Suprapubic skin (tissue), 4 donors: ENCODE measurements at places on chromosomes 16 and 17.

- DNase-seq, result no peak
Observed at GRCh38 chr17:73118951-73119391, 26.5 kb upstream of the SLC39A11 start.

DNA sequence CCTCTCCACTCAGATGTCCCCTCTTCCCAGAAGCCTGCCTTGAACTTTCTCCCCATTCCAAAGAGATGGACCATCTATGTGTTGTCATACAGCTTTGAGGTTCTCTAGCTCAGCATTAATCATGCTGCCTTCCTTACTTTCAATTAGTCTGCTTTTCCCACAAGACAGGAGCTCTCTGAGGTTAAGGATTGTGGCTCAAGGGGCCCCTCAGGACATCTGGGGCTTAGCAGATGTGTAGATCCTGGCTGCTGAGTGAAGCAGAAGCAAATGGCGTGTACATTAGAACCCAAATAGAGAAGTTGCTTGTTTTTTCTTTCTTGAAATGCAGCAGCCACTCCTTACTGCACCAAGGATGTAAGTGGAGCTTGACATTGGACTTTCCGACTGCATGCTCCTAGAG, 330.5 kb upstream of the TNRC6C start:
- DNase-seq, result no peak

DNA sequence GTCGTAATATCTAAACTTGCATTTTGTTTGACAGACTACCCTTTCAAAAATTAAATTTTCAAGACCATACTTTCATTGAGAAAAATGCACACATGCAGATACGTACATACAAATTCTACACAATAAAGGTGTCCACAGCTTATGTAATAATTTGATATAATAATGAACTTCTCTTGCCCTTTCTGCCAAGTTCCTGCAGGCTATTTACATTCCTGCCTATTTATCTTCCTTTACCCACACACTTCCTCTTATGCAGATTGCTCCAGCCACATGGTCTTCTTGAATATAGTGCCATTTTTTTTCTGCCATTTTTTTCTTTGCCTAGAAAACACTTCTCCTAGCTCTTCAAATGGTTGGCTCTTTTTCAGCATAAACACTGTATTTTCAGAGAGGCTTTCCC, 826.9 kb upstream of the CDH8 start:
- DNase-seq, result no peak

DNA sequence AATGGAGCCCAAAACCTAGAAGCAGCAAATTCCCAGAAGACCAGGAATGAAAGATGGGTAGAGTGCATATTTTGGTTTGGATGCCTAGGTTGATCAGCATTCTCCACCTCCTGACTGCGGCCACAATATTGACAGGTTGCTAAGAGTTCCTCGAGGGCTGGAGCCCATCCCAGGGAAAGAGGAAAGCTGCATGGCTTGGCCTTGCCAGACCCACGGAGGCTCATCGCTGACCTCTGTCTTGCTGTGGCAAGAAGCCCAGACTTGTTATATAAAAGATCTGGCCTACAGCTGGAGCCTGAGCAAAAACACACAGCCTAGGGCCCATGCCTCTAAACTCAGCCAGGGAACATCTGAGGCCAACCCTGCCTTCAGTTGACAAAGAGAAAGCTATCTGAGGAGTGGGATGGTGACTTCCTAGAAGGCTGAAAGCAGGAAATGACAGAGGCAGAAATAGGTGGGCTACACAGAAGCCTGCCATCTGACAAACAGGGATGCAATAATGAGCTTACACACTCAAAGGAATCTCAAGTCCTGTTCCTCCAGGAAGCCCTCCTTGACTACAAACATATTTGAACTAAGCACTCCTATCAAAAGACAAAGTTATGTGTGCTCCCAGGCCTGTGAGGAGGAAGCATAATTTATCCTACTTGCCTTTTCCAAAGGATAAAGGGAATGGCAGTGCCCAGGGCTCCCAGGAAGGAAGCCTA, 22.5 kb upstream of the SLC35B1 start:
- DNase-seq, result peak; percentile 86

DNA sequence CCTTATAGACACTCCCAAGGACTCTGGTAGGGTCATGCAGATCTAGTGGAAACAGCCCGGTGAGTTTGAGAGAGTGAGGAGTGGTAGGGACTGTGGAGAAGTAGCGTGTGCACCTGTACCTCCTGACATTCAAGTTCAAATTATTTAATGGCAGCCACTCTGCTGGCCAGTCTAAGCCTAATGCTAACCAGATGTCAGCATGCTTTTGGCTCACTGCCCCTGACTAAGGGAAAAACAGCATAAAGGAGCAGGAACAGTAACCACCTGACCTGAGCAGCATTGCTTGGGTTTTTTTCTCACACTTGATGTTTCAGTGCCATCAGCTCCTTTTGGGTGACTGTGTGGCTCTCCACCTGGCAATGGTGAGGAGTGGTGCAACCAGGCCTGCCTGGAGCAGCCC, 23.8 kb upstream of the SLC12A3 start:
- no peak for DNase-seq

DNA sequence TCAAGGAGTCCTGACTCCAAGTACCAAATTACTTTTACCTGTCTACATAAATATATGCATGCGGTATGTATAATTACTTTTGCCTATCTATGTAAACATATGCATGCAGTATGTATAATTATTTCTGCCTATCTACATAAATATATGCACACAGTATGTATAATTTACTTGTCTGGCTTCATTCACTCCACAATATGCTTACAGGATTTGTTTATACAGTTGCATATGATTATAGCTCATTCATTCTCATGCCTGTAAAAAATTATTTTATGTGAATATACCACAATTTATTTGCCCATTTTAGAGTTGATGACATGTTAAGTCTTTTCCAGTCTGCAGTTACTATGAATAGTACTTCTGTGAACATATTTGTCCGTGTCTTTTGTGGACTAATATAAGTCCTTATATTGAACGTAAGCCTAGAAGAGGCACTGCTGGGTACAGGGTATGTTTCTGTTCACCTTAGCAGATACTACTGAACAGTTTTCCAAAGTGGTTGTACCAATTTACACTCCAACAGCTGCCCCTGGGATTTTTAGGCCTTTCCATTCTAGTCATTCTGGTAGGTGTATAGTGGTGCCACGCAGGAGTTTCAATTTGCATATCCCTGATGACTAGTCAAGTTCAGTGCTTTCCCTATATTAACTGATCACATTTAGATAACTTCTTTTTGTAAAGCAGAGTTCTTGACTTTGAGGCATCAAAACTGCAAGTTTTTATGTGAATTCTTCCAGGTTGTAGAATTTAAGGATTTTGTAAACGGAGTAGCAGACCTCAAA, 47.0 kb downstream of the MARVELD3 start:
- no peak for DNase-seq

DNA sequence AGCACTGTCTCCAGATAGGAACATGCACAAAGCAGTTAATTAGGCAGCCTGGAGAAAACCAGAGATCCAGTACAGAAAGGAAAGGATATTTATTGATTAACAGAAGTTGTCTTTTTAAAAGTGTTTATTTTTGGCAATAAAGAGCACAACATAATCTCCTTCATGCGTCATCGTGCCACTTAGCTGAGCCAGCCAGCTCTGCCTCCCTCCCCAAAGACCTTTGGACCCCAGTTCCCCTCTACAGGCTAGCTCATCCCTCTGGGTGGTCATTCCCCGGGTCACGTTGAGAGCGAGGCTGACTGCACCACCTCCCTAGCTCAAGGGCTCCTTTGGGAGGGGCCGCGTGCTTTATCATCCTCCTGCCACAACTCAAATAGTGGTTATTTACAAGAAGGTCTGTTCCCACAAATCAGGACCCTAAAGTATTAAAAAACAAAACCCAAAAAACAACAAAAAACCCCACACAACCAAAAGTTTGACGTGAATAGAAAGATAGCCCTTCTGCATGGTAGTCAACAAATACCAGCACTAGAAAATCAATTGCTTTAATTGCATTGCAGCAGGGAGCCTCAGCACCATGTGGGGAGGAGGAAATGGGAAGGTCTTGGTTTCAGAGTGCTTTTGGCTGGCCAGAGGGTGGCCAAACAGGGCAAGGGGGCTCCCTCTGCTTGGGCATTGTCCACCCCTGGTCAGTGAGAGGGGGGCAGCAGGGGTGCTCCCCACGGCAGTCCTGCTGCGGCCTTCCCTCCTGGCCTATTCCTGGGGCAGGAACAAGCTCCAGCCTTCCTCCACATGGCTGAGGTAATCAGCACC, 9.6 kb downstream of the POLR2C start:
- DNase-seq, result no peak

DNA sequence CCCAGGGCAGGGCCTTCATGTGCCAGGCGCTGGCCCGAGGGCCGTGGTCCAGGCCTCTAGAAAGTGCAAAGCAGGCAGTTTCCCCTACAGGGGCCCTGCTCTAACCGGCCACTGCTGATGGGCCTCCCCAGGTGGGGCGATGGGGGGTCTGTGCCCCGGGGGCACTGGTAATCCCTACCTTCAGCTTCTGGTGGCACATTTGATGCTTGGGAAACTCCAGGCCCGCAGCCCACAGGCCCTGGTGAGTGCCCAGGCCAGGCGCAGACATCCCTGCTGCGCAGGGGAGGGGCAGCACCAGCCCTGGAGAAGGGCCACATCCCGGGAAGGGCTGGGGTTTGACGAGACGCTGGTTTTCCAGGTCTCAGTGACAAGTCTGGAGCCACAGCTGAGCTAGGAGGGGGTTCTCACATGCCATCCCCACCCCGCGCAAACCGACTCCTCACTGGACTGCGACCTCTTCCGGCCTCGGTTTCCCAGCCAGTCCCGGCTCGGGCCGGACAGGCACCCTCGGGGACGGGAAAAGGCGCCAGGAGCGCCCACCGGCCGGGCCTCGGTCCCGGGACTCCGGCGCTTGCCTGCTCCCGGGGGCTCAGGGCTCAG, 1.6 kb downstream of the DOC2B start:
- DNase-seq, result no peak

GRCh38 chr16:3214904-3215600, 19.9 kb downstream of the ZNF200 start:
- DNase-seq, result no peak

DNA sequence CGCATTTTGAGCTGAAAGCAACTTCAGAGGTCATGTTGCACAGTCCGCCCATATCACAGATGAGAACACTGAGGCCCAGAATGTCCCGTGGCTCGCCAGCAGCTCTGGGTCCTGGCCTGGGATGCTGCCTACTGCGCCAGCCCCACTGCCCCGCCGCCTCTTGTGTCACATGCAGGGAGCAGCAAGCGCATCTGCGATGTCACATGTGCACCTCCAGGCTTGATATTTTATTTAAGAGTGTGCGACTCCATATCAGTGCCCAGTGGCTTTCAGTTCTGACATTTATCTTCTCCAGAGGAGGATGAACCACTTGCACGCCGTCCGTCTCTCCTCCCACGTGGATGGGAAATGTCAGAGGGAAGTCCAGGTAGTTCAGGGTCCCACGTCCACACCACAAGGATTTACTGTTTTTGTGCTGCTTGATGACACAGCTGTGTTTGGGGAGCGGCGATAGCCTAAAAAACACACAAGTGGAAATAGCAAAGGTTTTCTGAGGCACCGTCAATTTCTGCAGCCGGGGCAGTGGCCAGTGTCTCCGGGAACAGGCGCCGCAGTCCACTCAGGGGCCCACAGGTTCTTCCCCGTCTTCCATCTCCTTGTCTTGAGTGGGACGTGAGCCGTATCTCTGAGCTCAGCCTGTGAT, 7.0 kb upstream of the RBFOX3 start:
- peak; percentile 50 for DNase-seq

DNA sequence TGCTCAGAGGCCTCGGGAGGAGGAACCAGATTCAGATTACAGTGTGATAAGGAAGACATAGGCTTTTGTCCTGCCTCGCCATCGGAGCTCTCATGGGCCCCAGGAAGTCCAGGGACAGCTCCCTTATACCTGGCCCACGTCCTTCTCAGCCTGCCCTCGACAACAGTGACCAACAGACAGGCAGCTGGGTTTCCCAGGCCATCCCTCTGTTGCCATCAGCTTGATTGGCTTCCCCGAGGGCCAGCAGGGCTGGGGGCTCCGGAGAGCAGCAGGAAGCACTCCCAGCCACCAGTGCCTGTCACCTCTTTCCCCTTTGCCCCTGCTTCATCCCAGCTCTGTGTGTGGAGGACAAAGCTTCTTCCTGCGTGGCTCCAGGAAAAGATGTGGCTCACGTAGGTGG, 17.6 kb downstream of the CD300A start:
- peak; percentile 26 for DNase-seq

GRCh38 chr16:87169509-87169995, 147.6 kb downstream of the C16orf95 start:
- DNase-seq, result no peak

DNA sequence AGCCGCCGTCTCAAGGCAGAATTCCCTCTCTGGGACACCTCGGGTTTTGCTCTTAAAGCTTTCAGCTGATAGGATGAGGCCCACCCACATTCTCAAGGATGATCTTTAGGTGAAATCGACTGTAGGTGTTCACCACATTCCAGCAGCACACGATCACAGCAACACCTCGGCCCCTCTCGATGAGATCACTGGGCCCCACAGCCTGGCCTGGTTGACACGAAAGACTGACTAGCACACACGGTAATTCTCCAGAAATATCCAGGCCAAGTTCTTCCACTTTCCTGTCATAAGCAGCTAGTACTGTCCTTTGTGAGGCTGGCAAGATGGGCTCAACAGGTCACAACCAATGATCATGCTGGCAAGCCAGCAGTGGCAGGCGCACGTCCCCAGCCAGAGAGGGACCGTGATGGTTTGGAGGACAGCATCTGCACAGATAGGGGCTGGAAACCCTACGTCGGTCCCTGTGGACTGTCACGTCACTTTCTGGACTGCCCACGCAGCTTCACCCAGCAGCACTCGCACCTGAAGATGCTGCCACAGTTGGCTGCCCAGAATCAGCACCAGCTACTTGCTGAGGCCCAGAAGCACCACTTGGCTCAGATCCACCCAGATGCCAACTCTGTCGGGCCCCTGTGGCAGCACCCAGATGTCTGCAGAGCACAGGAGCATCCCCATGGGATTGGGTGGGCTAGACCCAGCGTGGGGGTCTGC, 17.4 kb downstream of the TMC6 start:
- no peak for DNase-seq

- DNase-seq, result no peak
Observed at GRCh38 chr17:72476575-72476986, 355.8 kb downstream of the SOX9 start.

- no peak for DNase-seq
Observed at GRCh38 chr16:85164838-85165516, 52.7 kb upstream of the CIBAR2 start.

- no peak for DNase-seq
Observed at GRCh38 chr17:36823850-36824677, 113.2 kb upstream of the LHX1 start.

DNA sequence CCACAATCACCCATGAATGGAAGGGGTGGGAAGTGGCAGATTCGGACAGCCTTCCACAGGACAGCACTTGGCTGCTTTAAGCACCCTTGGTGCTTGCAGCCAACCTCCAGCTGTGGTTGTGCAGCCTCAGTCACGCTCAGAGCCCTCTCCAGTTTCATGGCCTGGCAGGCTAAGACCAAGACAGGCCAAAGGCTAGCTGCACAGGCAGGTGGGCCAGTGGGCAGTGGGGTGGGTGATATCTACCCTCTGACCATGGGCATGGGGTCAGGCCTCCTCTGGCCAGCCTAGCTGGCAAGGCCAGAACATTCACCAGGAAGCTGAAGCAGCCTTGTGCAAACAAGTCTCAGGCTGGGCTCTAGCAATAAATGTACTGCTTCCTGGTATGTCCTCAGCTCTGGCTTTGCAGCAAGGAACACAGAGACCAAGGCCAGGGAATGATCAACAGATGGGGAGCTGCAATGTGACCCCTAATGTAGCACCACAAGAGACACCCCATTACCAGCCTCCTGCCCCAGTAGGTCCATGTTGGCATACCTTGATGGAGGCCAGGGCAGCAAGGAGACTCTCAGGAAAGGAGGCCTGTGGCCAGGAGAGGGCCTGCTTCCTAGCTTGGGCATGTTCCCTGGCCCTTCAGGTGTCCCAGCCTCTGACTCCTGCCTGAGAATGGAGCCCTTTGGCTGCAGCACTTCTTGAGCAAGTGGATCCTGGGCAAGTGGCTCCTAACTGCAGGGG, 20.9 kb downstream of the HSD11B2 start:
- no peak for DNase-seq
